Bronchial epithelial cell (primary cell): ENCODE measurements at places on chromosomes 13 and 19. TPM values are rescaled to one million over a fixed set of nuclear protein-coding genes. Genes with fewer than 3 reads are reported as not detected.

PTH2 gene
- not detected in 2 replicates for total RNA-seq

SNAPC2 gene
- 13.4 and 15.9 TPM in 2 replicates for total RNA-seq

NLRP12 gene
- total RNA-seq, result under 0.01 TPM in 1 of 2 replicates, not detected in the other

GJB2 gene
- 192 and 432 TPM in 2 replicates for total RNA-seq

RXFP2 gene
- total RNA-seq, result not detected in 2 replicates

PCSK4 gene
- 0.53 and 1.7 TPM in 2 replicates for total RNA-seq

MEIOSIN gene
- total RNA-seq, result not detected in 2 replicates

TRIP10 gene
- 67.7 and 79.5 TPM in 2 replicates for total RNA-seq

IGFL2 gene
- 2.4 TPM in 1 of 2 replicates, not detected in the other for total RNA-seq

SELENOW gene
- total RNA-seq, result 149 and 175 TPM in 2 replicates

YJEFN3 gene
- 0.38 and 0.79 TPM in 2 replicates for total RNA-seq

IRF2BP1 gene
- 11.3 and 11.8 TPM in 2 replicates for total RNA-seq

CAPN12 gene
- 6.6 and 6.8 TPM in 2 replicates for total RNA-seq

LYL1 gene
- 0.51 and 1.3 TPM in 2 replicates for total RNA-seq

KCNJ14 gene
- 1.0 and 1.1 TPM in 2 replicates for total RNA-seq

DLEU7 gene
- not detected in 2 replicates for total RNA-seq

KRTDAP gene
- 1.4 TPM in 1 of 2 replicates, not detected in the other for total RNA-seq

ZNF154 gene
- total RNA-seq, result 0.53 and 1.2 TPM in 2 replicates

KASH5 gene
- not detected in 2 replicates for total RNA-seq

ZNF829 gene
- total RNA-seq, result 3.1 and 3.7 TPM in 2 replicates

- peak; percentile 81 for DNase-seq
Observed at GRCh38 chr13:108948251-108948671, 318.9 kb downstream of the MYO16 start.

DNA sequence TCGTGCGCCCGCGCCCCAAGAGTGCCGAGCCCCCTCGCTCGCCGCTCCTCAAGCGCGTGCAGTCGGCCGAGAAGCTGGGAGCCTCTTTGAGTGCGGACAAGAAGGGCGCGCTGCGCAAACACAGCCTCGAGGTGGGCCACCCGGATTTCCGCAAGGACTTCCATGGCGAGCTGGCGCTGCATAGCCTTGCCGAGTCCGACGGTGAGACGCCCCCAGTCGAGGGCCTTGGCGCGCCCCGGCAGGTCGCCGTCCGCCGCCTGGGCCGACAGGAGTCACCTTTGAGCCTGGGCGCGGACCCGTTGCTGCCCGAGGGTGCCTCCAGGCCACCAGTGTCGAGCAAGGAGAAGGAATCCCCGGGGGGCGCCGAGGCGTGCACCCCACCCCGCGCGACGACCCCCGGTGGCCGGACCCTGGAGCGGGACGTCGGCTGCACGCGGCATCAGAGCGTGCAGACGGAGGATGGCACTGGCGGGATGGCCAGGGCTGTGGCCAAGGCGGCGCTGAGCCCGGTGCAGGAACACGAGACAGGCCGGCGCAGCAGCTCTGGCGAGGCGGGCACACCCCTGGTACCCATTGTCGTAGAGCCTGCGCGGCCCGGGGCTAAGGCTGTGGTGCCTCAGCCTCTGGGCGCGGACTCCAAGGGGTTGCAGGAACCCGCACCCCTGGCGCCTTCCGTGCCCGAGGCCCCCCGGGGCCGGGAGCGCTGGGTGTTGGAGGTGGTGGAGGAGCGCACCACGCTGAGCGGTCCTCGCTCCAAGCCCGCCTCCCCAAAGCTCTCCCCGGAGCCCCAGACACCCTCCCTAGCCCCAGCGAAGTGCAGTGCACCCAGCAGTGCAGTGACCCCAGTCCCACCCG, 7.1 kb downstream of the DNASE2 start:
- DNase-seq, result no peak

DNA sequence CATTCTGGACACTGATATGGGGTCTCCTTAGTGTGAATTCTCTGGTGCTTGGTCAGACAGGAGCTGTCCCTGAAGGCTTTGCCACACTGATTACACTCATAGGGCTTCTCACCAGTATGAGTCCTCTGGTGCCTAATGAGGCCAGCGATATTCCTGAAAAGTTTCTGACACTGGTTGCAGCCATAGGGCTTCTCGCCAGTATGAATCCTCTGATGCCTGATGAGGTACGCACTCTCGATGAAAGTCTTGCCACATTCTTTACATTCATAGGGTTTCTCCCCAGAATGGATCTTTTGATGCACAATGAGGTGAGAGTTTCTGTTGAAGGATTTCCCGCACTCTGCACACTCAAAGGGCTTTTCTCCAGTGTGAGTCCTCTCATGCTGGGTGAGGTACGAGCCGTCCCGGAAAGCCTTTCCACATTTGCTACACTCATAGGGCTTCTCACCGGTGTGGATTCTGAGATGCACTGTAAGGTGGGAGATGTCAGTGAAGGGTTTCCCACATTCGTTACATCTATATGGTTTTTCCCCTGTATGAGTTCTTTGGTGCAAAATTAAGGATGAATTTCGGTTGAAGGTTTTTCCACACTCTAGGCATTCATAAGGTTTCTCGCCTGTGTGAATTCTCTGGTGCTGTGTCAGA, 22.4 kb downstream of the ZNF329 start:
- DNase-seq, result no peak

GRCh38 chr13:62473944-62474237, 1058.2 kb upstream of the PCDH20 start:
- DNase-seq, result no peak

- DNase-seq, result no peak
Observed at GRCh38 chr19:46715975-46716671, 791 bp downstream of the PRKD2 start.

DNA sequence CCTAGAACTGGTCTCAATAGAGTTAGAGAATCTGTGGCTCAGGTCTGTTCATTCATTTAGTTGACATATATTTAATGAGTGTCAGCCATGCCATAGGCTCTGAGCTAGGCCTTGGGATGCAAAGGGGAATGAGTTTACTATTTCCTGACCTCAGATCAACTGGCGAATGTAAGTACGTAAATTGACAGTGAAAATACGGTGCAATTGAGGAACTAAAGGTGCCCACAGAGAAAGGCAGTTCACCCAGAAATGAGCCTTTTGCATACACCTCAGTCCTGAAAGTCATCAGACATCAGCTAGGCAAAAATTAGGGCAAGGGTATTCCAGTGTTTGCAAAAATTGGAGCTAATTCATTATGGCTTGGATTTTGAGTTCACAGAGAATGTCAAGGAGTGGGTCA, 20.6 kb upstream of the UPF3A start:
- DNase-seq, result no peak

GRCh38 chr19:7736148-7736547, 4.2 kb upstream of the CLEC4G start:
- no peak for DNase-seq

- no peak for DNase-seq
Observed at GRCh38 chr19:50550594-50550966, 17.7 kb downstream of the LRRC4B start.

- no peak for DNase-seq
Observed at GRCh38 chr13:35643625-35644024, 167.1 kb upstream of the MAB21L1 start.

DNA sequence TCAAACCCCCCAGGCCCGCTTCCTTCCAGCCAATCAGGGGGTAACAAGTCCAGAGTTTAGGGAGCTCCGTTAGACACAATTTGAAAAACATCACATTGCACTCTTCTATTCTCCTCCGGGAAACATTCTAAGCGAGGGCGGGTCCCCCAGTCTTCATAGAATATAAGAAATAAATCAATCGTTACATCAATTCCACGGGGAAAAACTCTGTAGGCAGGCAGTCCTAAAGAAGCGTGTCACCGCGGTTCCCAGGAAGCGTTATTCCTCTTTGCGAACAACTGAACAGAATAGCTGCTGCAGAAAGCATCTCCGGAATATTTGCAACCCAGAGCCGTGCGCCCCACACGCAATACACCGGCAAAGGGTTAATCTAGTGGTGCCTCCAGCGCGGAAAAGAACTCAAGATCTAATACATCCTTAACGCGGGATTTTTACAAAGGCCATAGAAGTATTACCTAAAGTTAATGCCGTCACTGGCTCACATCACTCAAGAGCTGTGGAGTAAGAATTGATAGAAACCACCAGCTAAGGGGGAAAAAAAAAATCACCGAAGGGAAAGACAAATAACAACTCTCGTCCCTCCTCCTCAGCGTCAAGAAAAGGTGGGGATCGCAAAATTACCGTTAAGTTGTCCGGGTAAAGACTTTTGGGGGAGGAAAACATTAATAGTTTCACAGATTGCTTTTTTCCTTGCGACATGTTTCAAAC, 65.1 kb downstream of the KCNRG start:
- peak; percentile 33 for DNase-seq

GRCh38 chr13:112996671-112997091, 27.7 kb downstream of the MCF2L start:
- DNase-seq, result no peak

DNA sequence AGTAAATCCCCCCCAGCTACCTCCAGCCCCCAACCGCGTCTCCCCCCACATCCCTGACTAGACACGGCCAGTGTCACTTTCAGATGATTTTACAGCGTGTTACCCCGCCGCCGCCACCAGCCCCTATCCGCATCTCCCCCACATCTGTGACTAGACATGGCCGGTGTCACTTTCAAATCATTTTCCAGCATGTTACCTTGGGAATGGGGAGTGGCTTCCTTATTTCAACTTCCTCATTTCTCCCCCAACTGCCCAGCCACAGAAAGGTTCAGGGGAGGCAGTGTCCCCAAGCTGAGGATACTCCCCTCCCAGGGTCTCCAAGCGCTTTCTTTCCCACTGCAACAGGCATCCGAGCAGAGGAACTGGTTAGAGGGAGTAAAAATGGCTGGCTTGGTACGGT, 18.4 kb downstream of the ADGRL1 start:
- no peak for DNase-seq

DNA sequence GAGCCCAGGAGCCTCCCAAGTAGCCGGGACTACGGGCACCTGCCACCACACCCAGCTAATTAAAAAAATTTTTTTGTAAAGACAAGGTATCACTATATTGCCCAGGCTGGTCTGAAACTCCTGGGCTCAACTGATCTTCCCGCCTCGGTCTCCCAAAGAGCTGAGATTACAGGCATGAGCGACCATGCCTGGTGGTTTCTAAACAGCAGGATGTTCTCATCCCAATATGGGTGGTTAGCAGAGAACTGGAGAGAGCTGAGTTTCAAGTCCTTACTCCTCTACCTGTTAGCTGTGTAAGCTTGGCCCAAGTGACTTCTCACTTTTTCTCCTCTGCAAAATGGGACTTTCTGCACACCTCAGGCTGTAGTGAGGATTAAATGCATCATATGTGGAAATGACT, 8.0 kb downstream of the TMEM91 start:
- DNase-seq, result no peak

DNA sequence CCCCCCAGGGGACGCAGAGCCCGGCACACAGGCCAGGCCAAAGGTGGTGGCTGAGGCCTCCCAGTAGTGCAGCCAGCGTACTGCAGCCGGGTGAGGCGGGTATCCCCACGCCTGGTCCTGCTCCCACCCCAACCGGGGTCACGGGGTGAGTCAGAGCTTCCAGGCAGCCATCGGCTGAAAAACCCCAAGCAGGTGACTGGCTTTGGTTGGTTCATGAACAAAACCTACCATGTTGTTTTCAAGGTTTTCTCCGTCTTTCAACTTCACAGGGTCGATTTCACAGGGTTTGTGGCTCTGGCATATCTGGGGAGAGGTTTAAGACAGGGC, 42.1 kb upstream of the C13orf46 start:
- DNase-seq, result no peak

- no peak for DNase-seq
Observed at GRCh38 chr13:37177125-37177524, 71.7 kb upstream of the CSNK1A1L start.

DNA sequence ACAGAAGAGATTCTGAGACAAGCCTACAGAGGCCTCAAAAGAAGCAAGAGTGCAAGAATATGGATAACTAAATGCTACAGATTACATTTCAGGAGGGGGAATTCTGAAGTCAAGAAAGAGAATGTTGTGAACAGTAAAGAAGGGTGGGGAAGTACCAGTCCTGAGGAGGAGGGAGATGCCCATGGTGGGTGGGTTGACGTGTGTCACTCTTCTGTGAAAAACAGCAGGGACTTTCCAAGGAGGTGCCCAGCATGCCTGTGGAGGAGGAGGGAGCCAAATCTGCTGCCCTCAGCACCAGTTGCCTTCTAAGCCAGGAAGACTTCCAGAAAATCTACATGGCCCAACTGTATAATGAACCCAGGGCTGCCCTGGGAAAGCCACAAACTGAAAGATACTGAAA, 87.7 kb downstream of the SGCG start:
- DNase-seq, result no peak

- DNase-seq, result no peak
Observed at GRCh38 chr19:2588081-2588777, 112.3 kb downstream of the GADD45B start.

- DNase-seq, result peak; percentile 1
Observed at GRCh38 chr13:83007226-83007625, 875.0 kb downstream of the SLITRK1 start.

DNA sequence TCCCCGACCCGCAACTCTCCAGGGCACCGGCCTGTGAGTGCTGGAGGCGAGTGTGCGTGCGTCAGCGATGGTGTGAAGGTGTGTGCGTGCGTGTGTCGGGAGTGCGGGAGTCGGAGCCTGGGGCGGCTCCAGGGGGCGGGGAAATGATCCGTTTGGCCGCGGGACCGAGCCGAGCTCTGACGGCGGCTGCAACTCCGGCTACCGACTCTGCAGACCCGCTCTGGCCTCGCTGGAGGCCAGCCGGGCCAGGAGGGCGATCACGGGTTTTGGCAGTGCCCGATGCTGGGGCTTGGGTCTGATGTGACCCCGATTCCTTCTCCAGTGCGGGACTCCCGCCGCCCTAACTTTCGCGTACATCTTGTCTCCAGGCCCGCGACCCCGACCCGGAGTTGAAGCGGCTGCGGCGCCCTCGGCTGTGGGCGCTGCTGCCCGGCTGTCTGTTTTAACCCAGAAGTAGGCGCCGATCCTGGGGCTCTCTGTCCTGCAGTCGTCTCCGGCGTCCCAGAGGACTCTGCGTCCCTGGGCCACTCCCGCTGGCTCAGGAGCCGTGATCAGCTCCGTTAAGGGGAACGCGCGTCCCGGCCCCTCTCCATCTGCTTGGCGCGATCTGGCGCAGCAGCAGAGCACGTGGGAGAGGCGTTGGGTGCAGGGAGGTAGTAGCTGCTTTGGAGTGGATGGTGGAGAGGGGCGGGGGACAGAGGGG, 1.2 kb downstream of the CHST8 start:
- no peak for DNase-seq

DNA sequence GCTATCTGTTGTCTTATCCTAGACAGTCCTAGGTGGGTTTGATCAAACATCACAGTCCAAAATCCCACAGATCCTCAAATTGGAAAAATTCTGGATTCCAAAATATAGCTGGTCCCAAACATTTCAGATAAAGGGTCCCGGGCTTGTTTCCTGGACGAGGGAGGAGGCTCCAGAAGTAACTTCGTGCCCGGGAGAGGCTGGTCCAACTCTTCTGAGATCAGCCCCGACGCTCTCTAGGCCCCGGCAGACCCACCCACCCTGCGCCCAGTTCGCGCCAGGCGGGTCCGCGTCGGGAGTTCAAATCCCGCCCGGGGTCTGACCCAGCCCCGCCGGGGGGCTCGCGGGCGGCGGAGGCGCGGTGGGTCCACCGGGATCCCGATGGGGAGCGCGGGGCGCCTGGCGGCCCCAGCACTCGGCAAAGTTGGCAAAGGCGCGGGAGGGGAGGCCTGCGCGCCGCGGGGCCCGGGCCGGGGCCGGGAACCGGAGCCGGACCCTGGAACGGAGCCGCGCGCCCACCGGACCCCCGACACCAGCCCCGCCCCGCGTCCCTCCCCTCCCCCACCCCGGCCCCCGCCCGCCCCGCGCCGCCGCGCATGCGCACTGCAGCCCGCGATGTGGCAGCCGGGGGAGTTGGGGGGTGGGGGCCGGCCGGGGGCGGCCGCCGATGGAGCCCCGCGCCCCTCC, 513 bp downstream of the MIER2 start:
- no peak for DNase-seq
